ENCODE measurements at places on chromosomes 16 and 17.
A peak's percentile ranks its signal among the peaks of the same experiment; 100 is the strongest.

- no peak for DNase-seq
Measured at GRCh38 chr17:16988749-16989229, 16.9 kb upstream of the TNFRSF13B start.

GRCh38 chr17:17043461-17044271 lies 1.4 kb downstream of the MPRIP start:
- peak; percentile 52 for DNase-seq

DNA sequence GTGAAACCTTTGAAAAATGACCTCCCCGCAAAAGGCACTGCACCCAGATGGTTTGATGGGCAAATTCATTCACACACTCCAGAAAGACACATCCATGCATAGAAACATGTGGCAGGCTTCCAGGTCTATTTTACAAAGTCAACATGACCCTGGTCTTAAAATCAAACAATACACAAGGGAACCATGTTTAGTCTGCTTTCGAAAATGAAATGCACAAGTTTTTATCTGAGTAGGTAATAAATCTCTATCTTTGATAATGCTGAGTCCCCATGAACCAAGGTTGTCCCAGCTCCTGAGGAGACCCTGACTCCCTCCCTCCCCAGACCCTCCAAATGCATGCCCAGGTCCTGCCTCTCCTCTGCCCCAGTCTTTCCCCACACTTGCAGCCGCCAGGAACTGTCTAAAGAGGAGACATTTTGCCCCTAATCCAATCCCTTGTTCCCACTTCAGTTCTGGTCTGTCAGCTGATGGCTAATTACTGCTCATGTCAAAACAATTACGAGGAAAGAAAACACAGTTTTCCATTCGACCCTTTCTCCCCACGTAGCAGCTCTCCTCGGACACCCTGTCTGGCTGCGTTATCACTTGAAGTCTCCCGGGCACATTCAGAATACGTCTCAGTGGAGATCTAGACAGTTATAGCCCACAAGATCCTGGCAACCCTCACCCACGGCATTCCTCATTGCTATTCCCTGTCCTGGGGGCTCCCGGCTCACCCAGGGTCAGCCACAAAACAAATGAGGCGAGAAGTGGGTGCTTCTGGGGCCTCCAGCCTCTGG lies 68.8 kb upstream of the RCVRN start:
- DNase-seq, result no peak

- no peak for DNase-seq
Measured at GRCh38 chr16:27332105-27332504, 18.3 kb downstream of the IL4R start.

DNA sequence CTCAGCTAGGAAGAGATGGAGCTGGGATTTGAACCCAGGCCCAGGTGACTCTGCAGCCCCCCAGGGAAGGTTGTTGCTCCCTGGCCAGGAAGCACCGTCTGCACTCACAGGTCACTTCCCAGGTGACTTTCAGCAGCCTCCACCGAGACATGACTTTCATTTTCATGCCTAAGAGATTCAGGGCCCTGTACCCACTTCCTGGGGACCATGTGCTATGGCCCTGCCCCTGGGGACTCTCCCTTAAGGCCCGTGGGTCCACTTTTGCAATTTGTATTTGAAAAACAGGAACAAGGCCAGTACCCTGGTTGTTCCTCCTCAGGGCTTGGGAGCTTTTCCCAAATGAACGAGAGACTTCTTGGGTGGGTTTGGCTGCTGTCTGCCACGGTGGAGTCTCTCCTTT lies 191.0 kb downstream of the IRF8 start:
- no peak for DNase-seq

DNA sequence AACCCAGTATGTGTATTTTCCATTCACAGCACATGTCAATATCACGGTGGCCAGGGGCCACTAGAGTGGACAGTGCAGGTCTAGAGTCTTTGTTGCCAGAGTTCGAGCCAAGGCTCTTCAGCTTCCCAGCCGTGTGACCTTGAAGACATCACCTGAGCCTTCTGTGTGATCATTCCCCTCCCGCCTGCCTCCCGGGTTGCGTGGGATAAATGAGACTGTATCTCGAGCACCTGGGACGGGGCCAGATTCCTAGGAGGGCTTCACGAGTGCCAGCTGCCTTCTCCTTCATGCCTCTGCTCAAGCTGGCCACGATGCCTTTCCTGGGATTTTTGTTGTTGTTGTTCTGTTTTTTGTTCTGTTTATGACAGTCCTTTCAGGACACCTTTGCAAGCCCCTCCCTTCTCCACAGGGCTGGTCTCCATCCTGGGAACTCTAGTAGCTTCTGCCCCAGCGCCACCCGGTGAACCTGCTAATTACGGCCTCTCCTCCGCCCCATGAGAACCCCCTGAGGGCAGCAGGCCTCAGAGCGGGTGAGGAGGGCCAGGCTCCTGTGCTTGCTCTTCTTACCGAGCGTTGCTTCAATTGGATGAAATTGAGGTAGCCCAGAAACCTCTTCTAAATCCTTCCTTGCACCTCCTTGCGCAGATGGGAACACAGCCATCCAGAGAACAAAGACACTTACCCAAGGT lies 3.9 kb downstream of the SPNS2 start:
- DNase-seq, result no peak

Data from adipocyte (in vitro differentiated cells).